Activated CD4-positive, CD25-positive, alpha-beta regulatory T cell (primary cell): ENCODE measurements at places on chromosomes 12 and 14.

DNA sequence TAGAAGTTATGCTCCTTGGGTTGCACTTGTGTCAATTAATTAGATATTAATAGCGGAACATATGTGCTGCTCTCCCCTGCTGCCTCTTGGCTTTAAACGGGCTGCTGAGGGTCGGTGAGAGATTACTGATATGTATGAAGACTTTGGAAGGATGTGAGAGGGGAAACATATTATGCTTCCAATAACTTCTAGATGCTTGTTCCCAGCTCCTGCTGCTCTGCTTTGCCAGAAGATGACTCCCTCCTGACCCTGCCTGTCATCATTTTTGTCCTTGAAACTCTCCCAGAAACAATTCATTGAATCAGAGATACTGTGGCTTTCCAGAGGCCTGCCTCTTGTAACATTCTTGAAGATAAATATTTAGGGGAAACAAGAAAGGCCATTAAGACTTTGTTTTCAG is 300.1 kb upstream of the STXBP6 start:
- DNase-seq, result no peak

GRCh38 chr14:101410126-101410525 is 151.2 kb upstream of the DIO3 start:
- DNase-seq, result no peak

- no peak for DNase-seq
Measured at GRCh38 chr14:64244279-64244678, 49.9 kb downstream of the ESR2 start.

GRCh38 chr14:105063056-105063455 is 2.2 kb downstream of the GPR132 start:
- no peak for DNase-seq

DNA sequence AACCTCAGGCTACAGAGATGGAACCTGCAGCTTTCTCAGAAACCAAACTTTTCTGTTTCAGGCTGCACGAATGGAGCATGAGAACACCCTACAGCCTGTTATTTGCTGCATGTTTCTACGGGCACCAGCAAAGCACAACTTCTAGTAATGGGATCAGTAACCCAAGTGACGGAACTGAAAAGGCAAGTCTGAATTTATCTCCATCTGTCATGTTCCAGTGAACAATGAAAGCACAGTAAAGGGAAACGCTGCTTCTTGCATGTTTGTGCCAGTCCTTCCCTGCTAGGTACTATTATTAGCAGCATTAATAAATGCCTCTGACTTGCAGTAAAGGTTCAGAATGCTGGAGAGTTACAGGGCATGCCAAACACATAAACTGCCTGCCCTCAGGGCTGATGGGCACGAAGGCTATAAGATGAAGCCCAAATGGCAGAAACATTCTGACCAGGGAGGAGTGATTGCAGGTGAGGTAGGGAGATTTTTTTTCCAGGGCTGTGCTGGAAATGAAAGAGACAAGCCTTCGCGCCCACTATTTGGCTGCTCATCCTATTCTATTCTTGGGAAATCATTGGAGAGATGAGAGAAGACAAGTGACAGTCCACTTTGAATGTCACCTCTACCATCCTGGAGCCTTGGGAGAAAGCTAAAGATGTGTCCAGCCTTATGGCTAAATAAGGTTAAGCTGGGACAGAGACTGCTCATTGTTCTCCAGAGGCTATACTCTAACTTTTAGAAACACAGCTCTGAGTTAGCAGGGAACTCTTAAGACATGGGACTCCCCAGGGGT is 100.4 kb upstream of the PLXNC1 start:
- no peak for DNase-seq

DNA sequence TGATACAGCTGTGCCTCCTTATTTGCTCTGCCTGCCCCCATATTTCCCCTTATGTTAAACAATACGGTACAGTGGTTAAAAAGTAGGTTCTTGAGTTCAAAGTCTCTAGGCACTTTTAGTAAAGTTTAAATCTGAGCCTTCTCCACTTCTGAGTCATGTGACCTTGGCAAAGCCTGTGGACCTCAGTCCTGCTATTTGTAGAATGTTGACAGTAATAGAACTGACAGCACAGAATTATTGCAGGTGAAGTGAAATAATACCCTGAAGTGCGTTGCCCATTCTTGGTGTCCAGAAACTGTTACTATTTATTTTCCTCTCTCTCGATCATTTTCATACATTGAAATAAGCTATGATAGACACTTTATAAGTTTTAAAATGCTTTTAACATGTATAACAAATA is 499.7 kb downstream of the EGLN3 start:
- no peak for DNase-seq

DNA sequence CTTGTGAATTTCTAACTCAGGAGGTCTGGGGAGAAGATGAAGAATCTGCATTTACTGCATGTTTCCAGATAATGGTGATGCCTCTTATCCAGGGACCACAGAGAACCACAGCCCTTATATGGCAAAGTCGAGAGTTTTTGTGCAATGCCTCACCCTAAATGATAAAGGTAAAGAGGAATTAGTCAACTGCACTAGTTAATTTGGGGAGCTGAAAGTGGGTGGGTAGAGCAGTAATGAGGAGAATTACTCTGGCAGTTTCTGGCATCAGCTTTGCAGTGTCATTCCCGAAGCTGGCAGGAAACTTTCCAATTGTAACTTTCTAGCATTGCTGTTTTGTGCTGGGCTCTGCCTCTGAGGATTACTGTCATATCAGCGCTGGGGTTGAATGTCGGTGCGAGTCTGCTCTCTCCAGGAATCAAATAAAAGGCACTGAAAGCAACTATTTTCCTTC is 10.3 kb downstream of the EGLN3 start:
- DNase-seq, result no peak

GRCh38 chr14:94918896-94919295 is 149.0 kb upstream of the GSC start:
- no peak for DNase-seq

DNA sequence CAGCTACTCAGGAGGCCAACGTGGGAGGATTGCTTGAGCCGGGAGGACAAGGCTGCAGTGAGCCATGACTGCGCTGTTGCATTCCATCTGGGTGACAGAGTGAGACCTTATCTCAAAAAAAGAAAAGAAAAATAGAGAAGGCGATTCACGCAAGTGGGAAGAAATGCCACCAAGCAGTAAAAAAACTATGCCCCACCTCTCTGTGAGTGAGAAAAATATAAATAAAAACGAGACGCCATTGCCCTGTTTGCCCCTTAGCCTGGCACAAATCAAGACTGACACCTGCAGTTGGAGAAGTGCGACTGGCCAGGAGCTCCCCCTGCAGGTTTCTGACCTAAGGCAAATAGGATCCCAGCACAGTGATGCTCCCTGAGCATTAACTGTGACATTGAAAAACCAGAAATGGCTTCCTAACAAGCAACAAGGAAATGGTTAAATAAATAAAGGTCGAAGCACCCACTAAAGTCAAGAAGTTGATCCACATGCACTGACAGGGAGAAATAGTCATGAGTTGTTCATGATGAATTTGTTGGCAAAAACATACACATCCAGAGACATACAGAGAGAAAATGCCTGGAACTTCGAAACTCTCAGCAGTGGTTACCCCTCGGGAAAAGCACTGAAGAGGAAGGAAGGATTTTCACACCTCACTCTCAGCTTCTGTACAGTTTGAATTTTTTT is 21.1 kb downstream of the GSC start:
- no peak for DNase-seq

DNA sequence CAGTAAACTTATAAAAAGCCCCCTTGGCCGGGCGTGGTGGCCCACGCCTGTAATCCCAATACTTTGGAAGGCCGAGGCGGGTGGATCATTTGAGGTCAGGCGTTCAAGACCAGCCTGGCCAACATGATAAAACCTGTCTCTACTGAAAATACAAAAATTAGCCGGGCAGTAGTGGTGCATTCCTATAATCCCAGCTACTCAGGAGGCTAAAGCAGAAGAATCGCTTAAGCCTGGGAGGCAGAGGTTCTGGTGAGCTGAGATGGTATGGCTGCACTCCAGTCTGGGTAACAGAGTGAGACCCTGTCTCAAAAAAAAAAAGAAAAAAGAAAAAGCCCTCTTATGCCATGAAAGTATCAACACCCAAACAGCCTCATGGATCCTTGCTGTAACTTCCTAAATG is 3.7 kb downstream of the PRMT5 start:
- DNase-seq, result no peak

DNA sequence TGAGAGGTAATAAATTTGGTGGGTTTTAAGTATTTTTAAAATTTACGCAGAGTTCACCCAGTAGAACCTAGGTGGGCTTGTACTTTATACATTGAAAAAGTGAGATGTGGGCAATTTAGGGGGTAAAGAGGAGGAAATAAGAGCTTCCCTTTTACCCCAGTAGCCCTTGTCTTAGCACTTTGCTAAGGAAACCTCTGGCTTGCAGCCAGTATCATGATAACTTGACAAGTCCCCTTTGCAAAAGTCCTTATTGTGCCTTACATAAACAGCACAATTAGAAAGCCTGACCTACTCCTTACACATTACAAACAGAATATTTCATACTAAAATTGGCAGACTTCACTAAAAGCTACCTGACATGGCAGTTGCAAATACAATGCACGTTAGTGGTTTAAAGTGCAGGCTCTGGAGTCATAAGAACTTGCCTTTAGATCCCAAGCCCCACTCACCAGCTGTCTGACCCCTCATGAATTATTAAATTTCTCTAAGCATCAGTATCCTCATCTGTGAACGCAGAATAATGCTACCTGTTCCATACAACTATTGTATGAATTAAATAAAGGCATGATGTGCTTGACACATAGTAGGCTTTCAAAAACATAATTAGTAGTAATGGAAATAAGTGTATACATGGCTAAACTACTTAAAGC is 53.2 kb upstream of the NELL2 start:
- DNase-seq, result no peak
